NCI-H1436 treated with DMSO at 0.1 percent for 48 hours (cell line): ENCODE measurements at places on chromosomes 12 and 14.

- DNase-seq = no peak
Measured at GRCh38 chr12:126554625-126555024, 1489.4 kb downstream of the AACS start.

- no peak for DNase-seq
Measured at GRCh38 chr12:120235369-120236323, 29.9 kb downstream of the PXN start.

- DNase-seq = no peak
Measured at GRCh38 chr12:121127501-121127900, 5.2 kb upstream of the P2RX7 start.

- DNase-seq = no peak
Measured at GRCh38 chr12:118763234-118763633, 218.1 kb upstream of the SRRM4 start.

- no peak for DNase-seq
Measured at GRCh38 chr12:119744900-119745606, 77.1 kb downstream of the PRKAB1 start.

DNA sequence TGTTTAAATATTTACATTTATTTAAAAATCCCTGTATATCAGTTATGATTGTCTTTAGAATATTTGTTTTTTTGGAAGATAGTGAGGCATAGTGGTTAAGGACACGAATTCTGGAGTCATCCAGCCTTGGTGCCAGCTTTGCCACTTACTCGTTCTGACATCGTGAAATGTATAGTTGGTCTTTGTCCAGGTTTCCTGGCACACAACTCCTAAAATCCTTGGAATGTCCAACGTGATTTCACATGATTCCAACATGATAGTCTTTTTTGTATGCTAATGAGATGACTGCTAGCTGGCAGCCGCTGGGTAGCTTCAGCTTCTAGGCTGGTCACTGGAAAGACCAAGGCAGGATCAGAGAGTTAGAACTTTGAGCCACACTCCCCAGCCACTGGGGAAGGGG, 64.8 kb downstream of the PRICKLE1 start:
- DNase-seq = no peak

DNA sequence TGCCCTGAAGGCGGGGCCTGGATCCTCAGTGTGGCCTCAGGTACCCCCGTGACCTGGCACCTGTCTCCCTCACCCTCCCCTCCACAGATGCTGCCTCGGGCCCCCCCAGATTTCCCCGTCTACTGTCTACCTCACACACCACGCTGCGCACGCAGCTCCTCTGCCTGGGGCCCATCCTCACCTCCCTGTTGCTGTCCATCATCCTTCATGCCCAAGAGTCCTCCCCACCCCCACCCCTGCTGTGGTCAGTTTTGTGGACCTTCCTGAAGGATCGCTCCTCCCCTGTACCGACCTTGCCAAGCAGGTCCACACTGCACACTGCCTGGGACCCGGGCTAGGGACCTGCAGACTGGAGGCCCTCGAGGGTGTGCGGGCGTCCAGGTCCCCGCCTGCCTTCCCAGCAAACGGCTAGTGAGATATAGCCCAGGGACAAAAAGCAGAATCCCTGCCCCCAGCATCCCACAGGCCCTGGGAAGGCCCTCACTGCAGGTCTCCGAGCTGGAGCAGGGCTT, 197.4 kb upstream of the DIO3 start:
- no peak for DNase-seq

GRCh38 chr12:27652174-27652763, 44.0 kb upstream of the REP15 start:
- DNase-seq = no peak

DNA sequence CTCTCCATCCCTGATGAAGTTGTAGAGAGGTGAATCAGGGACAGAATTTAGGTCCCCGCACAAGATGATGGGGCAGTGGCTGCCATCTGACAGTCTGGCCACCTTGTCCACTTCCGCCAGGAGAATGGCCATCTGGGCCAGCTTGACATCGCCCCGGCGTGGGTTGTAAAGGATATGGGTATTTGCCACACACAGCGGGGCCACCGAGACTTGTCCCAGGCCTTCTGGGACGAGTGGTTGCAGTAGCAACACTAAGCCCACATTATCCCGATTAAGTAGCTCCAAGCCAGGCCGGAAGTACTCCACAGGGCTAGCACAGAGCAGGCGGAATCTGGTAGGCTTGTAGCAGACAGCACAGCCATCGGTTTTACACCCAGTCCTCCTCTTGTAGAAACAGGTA, 6.2 kb downstream of the ANGEL1 start:
- DNase-seq = no peak

- no peak for DNase-seq
Measured at GRCh38 chr12:131948166-131948712, 1.5 kb upstream of the EP400 start.

DNA sequence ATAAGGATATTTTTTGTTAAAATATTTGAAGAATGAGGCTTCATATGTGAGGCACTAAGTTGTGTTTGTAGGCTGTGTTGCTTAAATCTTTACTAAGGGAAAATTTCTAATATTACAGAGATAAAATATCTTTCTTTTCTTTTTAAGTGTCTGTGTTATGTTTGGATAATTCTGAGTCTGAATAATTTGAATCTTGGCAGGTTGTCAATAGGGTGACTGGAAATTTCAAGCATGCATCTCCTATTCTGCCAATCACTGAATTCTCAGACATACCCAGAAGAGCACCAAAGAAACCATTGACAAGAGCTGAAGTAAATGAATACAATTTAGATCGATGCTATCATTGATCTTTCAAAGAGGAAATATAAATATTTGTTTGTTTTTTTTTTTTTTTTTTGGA, 29.4 kb downstream of the TMPO start:
- DNase-seq = no peak

DNA sequence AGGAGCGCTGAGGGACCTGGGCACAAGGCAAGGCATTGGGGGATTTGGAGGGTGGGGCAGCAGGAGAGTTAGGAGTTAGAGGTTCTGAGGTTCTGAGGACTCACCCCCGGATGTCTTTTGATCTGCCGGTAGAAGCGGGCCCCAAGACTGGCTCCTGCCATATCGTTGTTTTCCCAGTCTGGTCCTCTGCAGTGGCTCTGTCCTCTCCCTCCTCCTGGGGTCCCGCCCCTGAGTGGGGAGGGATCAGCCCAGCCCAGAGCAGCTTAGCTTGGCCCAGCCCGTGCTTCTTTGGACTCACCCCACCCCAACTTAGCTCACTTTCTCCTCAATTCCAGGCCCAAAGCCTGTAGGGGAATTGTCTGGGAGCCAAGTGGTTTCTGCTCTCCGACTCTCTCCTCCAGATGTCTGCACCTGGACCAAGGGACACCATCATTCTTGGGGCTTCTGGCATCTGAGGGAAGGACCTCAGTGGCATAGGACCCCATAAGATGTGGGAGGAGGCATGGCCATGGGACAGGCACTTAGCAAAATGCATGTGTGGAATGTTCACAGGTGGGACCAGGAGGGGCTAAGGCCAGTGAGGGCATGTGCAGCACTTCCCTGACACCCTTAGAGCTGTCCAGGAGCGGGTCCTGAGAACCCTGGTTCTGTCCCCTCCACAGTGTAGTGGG, 7.5 kb downstream of the SHMT2 start:
- DNase-seq = no peak

- DNase-seq = no peak
Measured at GRCh38 chr12:121214166-121214777, 4.3 kb downstream of the P2RX4 start.

GRCh38 chr14:60175255-60175902, 10.2 kb upstream of the DHRS7 start:
- no peak for DNase-seq

DNA sequence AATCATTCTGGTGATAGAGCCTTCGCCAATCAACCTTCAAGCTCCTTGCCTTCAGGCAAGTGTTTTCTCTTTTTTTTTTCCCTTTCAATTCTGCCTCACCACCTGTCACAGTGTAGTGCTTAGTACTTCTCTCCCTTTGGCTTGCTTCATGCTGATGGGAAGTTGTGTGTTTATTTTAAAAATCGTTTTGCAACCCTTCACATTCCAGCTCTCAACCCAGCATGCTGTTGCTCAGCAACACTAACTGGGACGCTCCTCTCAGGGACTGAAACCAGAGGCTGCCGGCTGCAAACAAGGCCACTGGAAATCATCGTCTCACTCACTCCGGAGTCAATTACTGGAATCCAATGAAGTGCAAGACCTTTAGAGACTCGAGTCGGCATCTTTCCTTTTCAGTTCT, 342.7 kb downstream of the PRKD1 start:
- DNase-seq = peak; percentile 78

DNA sequence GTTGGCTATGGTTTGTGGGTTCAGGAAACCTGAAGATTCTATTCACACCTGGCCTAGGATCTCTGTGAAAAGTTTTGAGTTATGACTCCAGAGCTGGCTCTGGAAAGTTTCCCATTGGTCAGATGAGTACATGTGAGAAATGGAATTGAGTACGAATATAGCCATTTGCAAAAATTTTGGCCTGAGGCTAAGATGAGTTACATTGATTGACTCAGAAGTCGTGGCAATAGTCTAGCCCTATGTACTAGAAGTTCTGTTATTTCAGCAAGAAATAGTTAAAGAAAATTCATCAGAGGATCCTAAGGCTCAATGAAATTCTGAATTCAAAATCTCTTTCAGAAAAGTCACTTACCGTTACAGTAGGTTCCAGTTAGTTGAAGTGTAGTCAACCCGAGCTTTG, 109.9 kb downstream of the PTCSC3 start:
- no peak for DNase-seq

GRCh38 chr12:114069507-114069906, 103.4 kb upstream of the RBM19 start:
- DNase-seq = no peak
